ENCODE measurements at places on chromosomes 4 and X.

DNA sequence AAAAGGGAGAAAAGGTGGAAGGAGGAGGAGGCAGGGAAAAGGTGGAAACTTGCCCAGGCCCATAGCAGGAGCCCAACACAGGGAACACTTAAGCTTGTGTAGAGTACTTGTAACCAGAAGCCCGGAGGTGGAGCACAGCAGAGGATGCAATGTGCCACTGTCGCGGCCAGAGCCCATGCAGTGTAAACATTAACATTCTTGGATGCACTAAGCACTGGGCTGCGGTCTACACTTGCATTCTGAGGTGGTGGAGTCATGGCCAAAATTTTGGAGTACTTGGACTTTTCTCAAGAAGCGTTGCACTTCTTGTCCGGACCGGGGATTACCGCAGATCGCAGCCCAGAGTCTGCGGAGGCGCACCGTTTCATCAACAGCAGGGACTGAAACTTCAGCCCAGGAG is 4.5 kb upstream of the RHOXF1 start:
- DNase-seq: no peak

GRCh38 chr4:187786190-187786589 is 209.4 kb upstream of the ZFP42 start:
- DNase-seq: no peak

- no peak for DNase-seq
Measured at GRCh38 chrX:118756101-118756500, 28.7 kb downstream of the IL13RA1 start.

DNA sequence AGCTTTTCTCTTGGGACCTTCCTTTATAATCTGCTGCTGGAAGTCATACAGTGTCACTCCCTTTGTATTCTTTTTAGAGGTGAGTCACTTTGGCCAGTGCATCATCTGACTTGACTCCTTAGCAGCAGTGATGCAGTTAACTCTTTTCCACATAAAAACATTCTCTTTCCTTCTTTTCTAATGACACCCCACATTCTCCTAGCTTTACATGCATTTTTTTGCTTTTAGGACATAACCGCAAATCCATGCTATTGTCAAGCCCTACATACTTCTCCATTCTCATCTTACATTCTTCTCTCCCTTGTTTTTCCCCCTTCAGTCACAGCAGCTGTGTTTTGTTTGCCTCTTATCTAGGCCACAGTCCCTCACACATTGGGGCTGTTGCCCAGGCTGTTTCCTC is 55.1 kb downstream of the ZNF330 start:
- no peak for DNase-seq

DNA sequence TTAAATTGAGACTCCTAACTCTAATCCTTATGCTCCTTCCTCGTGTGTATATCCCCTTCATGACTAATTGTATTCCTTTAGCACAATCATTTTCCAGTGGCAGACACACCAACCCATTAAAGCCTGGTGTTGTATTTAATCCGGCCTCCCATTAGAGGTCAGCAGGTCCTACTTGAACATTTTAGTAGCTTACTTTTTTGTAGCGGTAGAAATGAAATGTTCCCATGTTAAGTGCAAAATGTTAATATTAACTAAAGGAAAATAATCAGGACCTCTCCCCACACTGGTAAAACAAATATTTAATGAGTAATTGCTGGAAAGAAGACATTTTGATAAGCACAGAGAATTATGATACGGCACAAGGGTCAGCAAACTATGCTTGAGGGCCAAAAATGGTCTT is 3.4 kb downstream of the RAB33B start:
- no peak for DNase-seq

DNA sequence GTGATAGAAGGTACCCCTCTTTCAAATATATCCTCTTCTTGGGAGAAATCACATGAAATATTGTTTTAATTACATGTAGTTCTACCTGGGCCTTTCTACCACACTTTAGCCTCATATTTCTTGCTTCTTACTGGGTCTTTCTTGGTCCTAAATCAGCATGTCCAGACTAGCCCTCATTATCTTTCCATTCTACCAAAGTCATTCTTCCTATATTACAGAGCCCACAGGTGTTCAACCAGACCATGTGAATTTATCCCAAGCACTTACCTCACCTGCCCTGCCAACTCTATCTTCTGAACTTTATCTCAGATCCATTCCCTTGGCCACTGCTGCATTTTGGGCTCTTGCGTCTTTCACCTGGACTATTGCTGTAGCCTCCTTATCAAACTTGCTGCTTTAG is 11.8 kb upstream of the SOWAHB start:
- DNase-seq: no peak

DNA sequence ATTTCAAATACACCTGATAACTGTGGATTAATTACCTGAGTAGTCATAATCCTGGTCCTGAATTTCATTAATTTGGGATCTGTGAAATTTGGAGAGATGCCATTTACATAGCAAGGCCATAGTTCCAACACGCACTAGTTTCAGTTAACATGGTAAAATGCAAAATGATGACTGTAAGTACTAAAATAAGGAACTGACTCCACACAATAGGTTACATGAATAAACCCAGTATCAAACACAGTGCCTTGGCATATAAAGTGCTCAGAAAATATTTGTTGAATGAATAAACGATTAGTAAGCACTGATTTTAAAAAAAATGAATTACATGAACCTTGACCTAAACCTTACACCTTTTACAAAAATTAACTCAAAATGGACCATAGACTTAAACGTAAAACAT is 9.0 kb downstream of the FBXO8 start:
- no peak for DNase-seq

- DNase-seq: no peak
Measured at GRCh38 chr4:101953949-101954348, 163.4 kb downstream of the BANK1 start.

- DNase-seq: no peak
Measured at GRCh38 chr4:99362768-99363167, 10.2 kb upstream of the ADH1C start.

DNA sequence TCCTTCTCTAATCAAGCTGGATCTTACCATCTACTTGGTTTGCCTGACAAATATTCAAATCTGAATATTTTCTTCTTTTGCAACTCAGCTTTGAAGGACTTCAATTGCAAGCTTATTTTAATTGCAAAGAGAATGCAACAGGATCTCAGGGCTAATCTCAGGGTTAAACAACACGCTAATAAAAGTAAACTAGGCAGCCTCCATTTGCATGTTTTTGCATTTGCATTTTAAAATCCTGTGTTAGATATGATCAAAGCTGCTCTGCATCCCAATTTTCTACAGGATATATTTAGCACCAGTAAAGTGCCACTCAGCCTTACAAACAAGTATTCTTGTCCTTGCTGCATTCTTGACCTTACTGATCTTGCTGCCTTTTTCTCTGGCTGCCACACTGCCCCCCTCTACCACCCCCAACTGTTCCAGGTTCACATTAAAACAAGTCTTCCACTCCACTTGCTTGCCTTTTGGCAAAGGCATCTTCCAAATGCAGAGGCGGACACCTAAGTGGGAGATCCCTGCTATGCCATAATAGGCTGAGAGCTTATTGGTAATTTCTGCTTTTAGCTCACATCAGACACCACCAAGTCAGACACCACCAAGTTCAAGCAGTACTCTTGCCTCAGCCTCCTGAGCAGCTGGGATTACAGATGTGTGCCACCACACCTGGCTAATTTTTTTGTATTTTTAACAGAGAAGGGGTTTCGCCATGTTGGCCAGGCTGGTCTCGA is 48.1 kb downstream of the GPRIN3 start:
- no peak for DNase-seq

DNA sequence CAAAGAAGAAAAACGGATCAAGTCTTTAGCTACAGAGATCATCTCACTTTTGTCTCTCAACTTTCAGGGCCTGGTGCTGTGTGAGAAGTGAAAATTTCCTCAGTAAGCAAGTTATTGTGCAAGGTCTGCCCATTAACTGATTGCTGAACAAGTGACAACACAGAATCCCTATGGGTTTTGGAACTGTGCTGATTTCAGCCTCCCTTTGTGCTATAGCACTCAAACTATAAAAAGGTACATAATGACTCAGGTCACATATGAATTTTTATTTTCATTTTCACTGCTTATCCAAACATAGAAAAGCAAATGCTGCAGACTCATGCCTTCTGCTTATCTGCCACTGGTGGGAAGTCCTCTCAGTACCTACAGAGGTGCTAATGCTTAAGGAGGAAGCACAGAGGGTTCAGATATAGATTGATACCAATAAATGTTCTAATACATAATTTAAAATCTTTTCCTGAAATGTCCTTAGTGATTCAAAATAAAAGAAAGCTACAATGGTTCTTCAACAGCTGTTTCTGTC is 576.2 kb upstream of the CT83 start:
- no peak for DNase-seq

- no peak for DNase-seq
Measured at GRCh38 chrX:10714531-10714930, 94.1 kb upstream of the MID1 start.

DNA sequence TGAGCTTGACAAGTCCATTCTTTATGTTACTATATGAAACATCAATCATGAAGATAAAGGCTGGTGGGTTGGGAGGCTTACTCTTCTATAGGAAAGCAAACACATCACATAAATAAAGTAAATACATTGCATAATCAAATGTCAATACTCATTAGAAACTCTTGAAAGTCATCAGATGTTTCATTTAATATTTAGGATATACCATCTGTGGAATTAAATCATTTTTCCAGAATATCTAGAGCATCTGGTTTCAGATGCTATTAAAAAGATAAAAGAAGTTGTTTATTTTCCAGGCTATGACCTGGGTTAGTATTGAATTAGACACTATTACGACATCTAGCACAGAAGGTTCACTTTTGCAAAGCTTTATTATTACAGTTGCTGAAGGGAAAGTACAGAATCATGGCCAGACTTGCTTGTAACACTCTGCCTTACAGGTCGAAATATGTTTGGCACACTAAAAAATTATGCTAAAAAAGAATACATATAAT is 72.6 kb downstream of the METTL14 start:
- no peak for DNase-seq

DNA sequence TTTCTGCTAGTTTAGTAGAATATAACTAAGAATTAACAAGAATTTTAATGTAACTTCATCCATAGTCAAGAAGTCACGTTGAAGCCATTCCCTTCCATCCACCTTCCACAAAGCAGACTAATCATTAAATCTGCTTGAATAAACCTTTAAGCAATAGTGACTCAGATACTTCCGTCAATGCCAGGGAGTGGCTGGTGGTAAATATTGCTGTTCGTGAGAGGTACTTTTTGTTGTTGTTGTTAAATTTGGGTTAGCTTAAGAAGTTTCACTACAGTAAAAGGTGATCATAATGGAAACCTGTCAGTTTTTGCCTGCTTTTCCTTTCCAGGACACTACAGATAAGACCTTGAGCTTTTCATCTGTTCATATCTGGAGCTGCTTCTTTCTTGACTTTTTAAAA is 316.3 kb downstream of the TMA16 start:
- no peak for DNase-seq

DNA sequence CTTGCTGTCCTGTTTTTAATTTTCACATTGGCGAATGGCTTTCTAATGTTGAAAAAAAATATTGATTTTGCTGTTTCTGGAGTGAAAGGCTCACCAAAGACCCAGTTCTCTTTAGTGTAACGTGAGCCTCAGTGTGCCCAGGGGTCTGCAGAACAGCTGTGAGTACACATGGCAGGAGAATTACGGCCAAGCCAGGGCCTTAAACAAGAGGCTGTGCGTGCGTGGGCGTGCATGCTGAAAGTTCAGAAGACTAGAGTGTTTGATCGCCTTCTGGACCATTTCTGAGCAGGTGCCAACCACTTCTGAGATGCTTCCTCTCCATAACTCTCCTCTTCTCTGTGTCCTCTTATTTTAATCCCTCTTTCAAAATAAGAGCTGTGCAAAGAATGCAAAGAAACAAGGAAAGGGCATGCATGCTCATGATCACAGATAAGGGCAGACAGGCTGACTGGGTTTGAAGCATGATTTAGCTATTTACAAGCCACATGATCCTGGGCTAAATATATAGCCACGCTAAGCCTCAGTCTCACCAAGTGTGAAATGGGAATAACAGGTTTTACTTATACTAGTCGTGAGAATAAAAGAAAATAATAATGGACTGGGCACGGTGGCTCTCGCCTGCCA is 9.9 kb downstream of the PHEX start:
- no peak for DNase-seq

- no peak for DNase-seq
Measured at GRCh38 chr4:38692421-38692820, 28.4 kb downstream of the KLF3 start.

- no peak for DNase-seq
Measured at GRCh38 chr4:55021214-55021613, 104.2 kb downstream of the KDR start.

DNA sequence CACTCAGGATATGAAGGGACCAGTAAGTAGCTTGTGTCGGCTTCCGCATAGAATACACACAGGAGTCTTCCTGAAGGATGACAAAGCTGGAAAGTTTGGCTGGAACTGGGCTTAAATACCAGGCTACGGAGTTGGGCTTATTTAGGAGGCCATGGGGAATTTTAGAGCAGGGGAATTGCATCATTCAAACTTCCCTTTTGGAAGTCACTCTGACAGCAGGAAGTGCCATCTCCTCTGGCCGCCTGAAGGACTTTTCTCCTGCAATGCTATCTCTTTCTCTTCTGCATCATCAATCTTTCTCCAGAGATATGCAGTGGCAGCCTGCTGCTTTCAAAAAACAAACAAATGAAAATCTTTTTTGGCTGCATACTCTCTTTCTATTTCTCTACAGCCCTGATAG is 48.4 kb upstream of the PAK3 start:
- DNase-seq: no peak

- DNase-seq: no peak
Measured at GRCh38 chr4:147683188-147683591, 773 bp downstream of the PRMT9 start.

DNA sequence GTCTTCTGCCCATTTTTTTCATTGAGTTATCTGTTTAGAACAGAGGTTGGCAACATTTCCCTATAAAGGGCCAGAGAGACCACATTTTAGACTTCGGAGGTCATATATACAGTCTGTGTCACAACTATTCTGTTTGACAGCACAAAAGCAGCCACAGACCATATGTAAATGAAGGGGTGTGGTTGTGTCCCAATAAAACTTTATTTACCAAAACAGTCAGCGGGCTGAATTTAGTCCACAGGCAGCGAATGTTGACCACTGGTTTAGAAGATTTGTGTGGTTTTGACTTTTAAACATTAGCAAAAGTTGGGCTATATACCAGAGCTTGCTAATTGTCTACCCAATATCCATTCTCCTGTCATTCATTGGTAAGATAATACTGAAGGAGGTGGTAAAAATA is 150.8 kb downstream of the AMELX start:
- DNase-seq: no peak

GRCh38 chr4:55175779-55176231 is 50.4 kb upstream of the KDR start:
- no peak for DNase-seq

GRCh38 chr4:145881576-145881975 is 57.0 kb downstream of the ZNF827 start:
- DNase-seq: no peak

DNA sequence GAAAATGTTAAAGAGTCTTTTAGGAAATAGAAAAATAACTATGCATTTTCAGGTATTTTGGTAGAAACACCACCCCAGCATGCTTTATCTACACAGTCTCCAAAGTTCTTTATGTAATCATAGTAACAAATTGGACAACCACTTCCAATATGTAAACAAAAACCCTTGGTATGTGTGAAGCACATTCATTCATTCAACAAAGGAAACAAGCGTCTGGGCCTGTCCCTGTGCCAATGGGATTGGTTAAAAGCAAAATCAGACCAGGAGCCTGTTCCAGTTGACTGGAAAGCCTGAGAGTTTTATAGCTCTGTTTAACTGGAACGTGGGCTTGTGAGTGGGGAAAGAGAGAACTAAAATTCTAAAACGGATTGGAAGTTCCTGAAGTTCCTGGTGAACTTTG is 41.3 kb upstream of the TENM3 start:
- no peak for DNase-seq
